ENCODE measurements at places on chromosomes 2 and 18.
A peak's percentile ranks its signal among the peaks of the same experiment; 100 is the strongest.

GRCh38 chr2:229342376-229342775 lies 71.3 kb upstream of the PID1 start:
- DNase-seq: peak; percentile 31

DNA sequence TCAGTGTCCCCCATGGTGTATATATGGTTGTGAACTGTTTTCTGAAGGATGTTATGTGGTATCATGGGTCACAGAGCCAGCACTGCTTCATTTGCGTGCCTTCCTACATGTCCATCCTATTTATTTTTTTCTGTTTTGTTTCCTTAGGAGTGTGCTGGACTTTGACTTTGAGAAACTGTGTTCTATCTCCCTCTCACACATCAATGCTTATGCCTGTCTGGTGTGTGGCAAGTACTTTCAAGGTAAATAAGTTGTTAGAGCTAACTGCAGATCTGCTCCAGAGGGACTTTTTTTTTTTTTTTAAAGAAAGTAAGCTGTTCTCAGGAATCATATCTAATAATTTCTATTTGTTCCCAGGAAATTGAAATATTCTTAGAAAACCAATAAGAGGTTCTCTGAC lies 5.4 kb downstream of the USP39 start:
- no peak for DNase-seq

GRCh38 chr2:8234757-8235374 lies 447.0 kb upstream of the ID2 start:
- DNase-seq: no peak

DNA sequence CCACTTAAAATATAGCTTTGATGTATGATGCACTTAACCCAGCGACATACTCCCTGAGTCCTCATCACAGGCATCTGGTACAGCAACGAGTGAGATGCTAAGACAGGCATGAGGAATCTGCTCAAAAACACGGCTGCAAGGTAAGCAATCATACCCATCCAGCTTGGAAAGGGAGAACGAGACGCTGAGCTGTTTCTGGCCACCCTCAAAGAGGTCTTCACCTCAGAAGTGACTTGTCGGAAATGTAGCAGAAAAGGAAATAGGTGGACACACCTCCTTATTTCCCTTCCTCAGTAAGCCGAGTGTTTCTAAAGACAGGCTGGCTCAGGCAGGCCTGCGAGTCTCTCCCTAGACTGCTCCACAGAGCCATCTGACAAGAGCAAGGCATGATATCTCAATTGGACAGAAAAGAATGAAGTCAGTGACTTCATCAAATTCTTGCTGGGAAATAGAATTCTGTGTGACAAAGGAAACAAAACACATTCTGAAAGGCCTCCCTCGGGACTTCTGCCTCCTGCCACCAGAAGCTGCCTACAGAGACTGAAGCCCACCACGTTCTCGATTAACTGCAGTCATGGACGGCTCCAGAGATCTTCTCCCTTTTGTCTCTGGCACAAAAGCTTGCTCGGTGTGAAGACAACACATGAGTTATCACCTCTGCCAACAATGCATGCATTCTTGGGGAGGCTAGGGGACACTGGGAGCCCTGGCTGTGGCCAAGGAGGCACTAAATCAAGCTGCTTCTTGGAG lies 84.3 kb downstream of the UXS1 start:
- no peak for DNase-seq

- no peak for DNase-seq
Observed at GRCh38 chr18:52090005-52090404, 250.0 kb upstream of the DCC start.
